OCI-LY7 (cell line): ENCODE measurements at places on chromosomes 1 and 21.

GRCh38 chr1:226679853-226680516, 59.1 kb downstream of the ITPKB start:
- DNase-seq, result peak; percentile 84

DNA sequence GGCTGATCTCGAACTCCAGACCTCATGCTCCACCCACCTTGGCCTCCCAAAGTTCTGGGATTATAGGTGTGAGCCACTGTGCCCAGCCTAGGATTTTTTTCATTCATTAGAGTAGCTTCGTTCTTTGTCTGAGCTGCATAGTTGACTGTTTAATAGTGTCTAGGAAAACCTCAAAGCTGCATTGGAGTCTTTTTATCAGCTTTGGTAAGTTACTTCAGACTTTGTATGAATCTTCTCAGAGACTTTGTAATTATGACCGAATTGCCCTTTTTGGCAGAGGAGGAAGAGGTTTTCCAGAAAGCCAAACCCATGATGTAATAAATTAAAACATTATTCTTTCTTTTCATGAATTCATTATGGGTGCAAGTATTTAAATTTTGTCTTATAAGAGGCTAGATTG, 5.1 kb downstream of the DNAJB4 start:
- no peak for DNase-seq

- no peak for DNase-seq
These were observed 47.7 kb downstream of the ELAVL4 start for GRCh38 chr1:50156241-50157010.

DNA sequence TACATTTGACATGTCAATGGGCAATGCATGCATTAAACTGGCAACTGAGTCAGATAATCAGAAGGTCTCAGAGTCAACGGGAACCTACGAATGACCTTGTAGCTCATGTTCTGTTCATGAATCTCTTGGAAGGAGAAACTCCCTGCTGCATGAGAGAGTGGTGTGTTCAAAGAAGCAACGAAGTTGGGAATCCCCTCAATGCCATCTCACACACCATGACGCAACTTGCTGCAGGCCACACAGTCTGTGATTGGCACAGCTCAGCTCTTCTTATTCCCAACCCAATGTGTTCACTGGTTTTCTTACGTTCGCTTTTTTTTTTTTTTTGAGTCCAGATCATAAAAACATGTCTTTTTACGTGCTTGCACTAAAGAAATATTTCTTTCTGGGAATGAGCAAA, 53.5 kb upstream of the PRDM2 start:
- DNase-seq, result no peak

- no peak for DNase-seq
These were observed 50.6 kb downstream of the RPS6KA1 start for GRCh38 chr1:26580116-26580515.

GRCh38 chr1:57118948-57119603, 153.3 kb upstream of the C8B start:
- no peak for DNase-seq

- no peak for DNase-seq
These were observed 57.9 kb downstream of the BRINP2 start for GRCh38 chr1:177228693-177229065.
